Right atrium auricular region (tissue), 2 donors: ENCODE measurements at places on chromosomes 16 and 17. TPM values are rescaled to one million over a fixed set of nuclear protein-coding genes. Genes with fewer than 3 reads are reported as not detected.

The SPIRE2 gene
- total RNA-seq: 0.90 TPM

The KRTAP2-1 gene
- not detected for total RNA-seq

GRCh38 chr16:58222532-58223316 is 24.8 kb upstream of the CSNK2A2 start:
- H3K4me1 ChIP-seq: no peaks in the 10 kb centered on the region
- no peak overlapping the region for H3K4me3 ChIP-seq
- H3K36me3 ChIP-seq: no peaks in the 10 kb centered on the region
- H3K27me3 ChIP-seq: no peaks in the 10 kb centered on the region
- H3K27ac ChIP-seq: no peak overlapping the region

- H3K27ac ChIP-seq: no peak overlapping the region
- peaks cover 7% of the 10 kb centered on the region for H3K4me1 ChIP-seq
- H3K27me3 ChIP-seq: no peaks in the 10 kb centered on the region
- H3K4me3 ChIP-seq: no peak overlapping the region
- H3K36me3 ChIP-seq: no peaks in the 10 kb centered on the region
- DNase-seq: no peak
Measured at GRCh38 chr16:53964145-53964790, 260.3 kb downstream of the FTO start.

DNA sequence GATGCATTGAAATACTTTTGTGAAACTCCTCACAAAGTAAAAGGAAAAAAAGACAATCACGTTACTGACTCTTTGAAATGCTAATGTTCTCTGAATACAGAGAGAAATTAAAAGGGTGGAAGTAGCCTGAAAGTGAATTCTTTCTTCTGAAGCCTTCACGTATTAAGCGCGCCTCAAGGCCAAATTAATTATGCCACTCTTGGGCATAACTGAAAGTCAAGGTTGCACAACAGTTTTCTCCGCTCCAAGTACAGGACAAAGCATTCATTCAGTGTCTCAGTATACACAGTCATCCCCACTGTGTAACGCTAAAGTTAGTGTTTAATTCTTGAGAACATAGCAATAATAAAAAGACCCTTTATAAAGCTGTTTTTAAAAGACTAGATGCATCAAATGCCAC is 21.5 kb downstream of the PARN start:
- no peaks in the 10 kb centered on the region for H3K27me3 ChIP-seq
- peak; percentile 0 for DNase-seq
- no peaks in the 10 kb centered on the region for H3K4me1 ChIP-seq
- H3K27ac ChIP-seq: no peak overlapping the region
- H3K36me3 ChIP-seq: peaks cover 79% of the 10 kb centered on the region

GRCh38 chr17:75697651-75698291 is 23.5 kb upstream of the ITGB4 start:
- peak overlapping the region; percentile 97 for H3K27ac ChIP-seq
- H3K27me3 ChIP-seq: no peaks in the 10 kb centered on the region
- H3K4me3 ChIP-seq: no peak overlapping the region
- no peak for DNase-seq
- no peaks in the 10 kb centered on the region for H3K4me1 ChIP-seq

GRCh38 chr16:1991948-1992703 is 2.4 kb downstream of the SYNGR3 start:
- H3K27ac ChIP-seq: no peak overlapping the region
- peaks cover 2% of the 10 kb centered on the region for H3K36me3 ChIP-seq
- peaks cover 26% of the 10 kb centered on the region for H3K27me3 ChIP-seq

- H3K4me1 ChIP-seq: no peaks in the 10 kb centered on the region
- DNase-seq: no peak
- no peaks in the 10 kb centered on the region for H3K36me3 ChIP-seq
- no peak overlapping the region for H3K27ac ChIP-seq
- no peak overlapping the region for H3K4me3 ChIP-seq
Measured at GRCh38 chr17:4527566-4528125, 27.5 kb downstream of the MYBBP1A start.

DNA sequence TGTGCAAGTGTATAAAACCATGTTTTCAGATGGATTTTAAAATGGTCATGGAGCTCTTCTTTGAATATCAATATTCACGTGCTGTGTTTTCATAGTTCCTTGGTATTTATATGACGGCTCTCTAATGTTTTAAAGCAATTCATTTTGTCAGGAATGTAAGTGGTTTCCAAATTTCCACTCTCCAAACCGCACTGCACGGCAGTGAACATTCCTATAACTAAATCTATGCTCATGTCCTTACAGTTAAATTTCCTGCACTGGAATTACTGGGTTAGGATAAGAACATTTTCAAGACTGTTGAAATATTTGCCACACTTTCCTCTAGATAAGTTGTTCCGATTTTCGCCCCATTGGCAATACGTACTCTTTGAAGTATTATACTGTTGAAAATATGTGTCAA is 398.9 kb downstream of the PMP22 start:
- no peaks in the 10 kb centered on the region for H3K27me3 ChIP-seq
- H3K4me1 ChIP-seq: no peaks in the 10 kb centered on the region
- H3K36me3 ChIP-seq: no peaks in the 10 kb centered on the region
- H3K4me3 ChIP-seq: no peak overlapping the region

DNA sequence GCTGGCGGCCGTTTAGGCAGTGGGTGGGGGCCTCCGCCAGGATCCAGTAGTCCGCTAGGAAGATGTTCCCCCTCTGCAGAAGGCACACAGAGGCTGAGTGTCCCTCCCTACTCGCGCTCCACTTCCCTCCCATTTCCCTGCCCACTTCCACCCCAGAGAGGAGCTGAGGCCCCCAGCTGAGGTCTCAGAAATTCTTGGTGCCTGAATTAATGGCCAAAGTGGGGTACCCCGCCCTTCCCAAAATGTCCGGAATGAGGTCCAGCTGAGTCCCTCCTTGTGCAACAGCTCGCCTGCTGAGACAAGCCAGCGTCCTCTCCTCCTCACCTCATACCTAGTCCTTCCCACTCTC is 7.9 kb downstream of the ALOXE3 start:
- no peak for DNase-seq
- no peaks in the 10 kb centered on the region for H3K27me3 ChIP-seq
- no peak overlapping the region for H3K27ac ChIP-seq
- no peaks in the 10 kb centered on the region for H3K36me3 ChIP-seq
- no peak overlapping the region for H3K4me3 ChIP-seq
- no peaks in the 10 kb centered on the region for H3K4me1 ChIP-seq

GRCh38 chr16:28098959-28099945 is 35.7 kb upstream of the GSG1L start:
- H3K4me3 ChIP-seq: no peak overlapping the region
- DNase-seq: no peak
- peaks cover 64% of the 10 kb centered on the region for H3K36me3 ChIP-seq

DNA sequence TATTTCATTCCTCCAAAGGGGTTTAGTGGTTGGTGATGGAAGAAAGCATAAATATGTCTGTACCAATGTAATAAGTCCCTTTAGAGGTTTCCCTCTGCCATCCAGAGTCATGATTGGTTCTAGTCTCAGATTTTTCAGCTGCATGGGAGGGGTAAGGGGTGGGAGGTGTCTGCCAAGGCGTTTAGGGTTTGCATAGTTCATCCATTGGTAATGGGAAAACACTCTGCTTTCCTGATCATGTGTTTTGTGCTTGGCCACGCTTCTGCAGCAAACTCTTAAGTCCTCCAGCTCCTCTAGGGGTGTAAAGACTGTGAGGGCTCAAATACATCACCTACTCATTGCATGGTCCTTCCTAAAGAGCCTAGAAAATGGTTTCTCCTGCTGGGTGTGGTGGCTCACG is 29.8 kb downstream of the LIG3 start:
- H3K4me1 ChIP-seq: no peaks in the 10 kb centered on the region
- no peak overlapping the region for H3K27ac ChIP-seq
- H3K27me3 ChIP-seq: no peaks in the 10 kb centered on the region
- DNase-seq: no peak

DNA sequence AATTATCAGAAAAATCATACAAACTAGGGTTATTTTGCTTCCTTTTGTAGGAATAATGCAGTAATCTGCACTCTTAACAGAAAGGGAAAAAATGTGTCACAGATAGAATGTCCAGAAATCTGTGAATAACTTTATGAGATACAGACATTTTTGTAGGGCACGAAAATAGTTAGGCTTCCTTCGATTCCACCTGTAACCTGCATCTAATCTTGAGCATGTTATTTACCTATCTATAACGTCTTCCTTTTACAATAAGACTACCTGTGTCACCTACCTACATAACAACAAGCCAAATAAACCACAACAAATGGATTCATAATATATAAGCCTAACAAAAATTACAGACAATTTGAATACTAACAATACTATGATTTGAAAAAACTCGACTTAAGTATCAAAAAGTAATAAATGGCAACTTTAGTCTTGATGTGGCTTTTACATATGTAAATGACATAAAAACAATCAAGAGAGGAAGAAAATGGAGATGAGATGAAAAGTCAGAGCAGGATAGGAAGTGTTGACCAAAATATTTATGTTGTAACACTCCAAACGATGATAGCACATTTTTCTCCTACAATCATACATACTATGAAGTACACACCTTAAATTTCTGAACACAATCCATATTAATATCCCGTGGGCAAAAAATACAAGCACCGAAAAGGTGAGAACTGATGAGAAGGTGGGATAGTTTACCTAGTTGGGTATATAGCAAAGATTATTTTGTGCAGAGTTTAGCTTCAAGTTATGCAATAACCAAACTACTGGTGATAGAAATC is 2.5 kb downstream of the STAT5B start:
- no peak overlapping the region for H3K4me3 ChIP-seq
- H3K4me1 ChIP-seq: peaks cover 36% of the 10 kb centered on the region
- no peaks in the 10 kb centered on the region for H3K36me3 ChIP-seq
- DNase-seq: no peak
- H3K27ac ChIP-seq: no peak overlapping the region

DNA sequence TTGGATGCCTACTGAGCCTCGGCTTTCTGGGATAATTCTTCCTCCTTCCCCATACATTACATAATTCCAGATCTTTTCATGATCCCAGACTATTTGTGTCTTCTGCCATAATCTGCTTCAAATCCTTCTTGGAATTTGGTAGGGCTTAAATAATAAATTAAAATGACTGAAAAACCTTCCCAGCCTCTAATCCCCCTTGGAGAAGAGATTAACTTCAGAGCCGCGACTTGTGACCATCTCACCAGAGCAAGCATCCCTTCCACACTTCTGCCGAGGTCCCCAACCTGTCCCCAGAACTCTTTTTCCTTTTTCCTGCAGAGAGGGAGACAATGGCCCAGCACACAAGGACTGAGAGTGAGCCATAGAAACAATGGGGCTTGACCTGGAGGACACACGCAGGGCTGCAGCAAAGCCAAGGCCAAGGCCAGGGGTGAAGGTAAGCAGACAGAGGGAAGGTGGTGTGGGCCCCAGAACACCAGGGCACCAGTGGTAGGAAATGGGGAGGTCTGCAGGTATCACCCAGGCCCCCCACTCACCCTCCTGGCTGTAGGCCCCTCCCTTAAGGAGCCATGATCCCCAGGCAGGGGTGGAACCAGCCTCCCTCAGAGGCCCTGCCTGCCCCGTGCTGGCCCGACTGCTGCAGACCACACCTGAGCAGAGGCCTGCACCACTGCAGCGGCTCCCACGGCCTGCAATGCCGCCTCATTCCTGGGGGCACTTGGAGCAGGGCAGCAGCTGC is 9.6 kb upstream of the BCAR1 start:
- H3K27ac ChIP-seq: peak overlapping the region; percentile 6
- H3K36me3 ChIP-seq: no peaks in the 10 kb centered on the region
- H3K4me1 ChIP-seq: peaks cover 79% of the 10 kb centered on the region
- no peak for DNase-seq
- no peak overlapping the region for H3K4me3 ChIP-seq

DNA sequence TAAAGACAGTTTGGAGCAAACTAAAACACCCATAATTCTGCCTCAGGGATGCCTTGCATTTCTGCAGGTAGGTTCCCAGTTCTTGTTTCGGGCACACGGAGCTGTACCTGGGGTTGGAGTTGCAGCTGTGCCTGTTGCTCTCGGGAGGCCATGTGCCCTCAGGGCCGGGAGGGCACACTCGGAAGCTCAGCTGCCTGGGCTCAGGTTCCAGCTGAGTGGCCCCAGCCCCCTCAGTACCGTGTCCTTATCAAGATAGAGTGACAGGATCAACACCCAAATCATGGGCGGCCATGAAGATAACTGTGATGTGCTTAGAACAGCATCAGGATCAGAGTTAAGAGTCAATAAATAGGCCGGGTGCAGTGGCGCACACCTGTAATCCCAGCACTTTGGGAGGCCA is 107.9 kb downstream of the SNX29 start:
- DNase-seq: no peak
- peaks cover 14% of the 10 kb centered on the region for H3K36me3 ChIP-seq
- no peaks in the 10 kb centered on the region for H3K27me3 ChIP-seq
- H3K27ac ChIP-seq: no peak overlapping the region
